ENCODE measurements at places on chromosomes 3 and 15. TPM values are rescaled to one million over a fixed set of nuclear protein-coding genes. Genes with fewer than 3 reads are reported as not detected.

The CADM2 gene
- total RNA-seq = not detected

The UROC1 gene
- total RNA-seq = not detected

The HHATL gene
- not detected for total RNA-seq

The GOLGA6B gene
- total RNA-seq = not detected

The DCLK3 gene
- under 0.01 TPM for total RNA-seq

The WNT7A gene
- total RNA-seq = not detected

The XXYLT1 gene
- total RNA-seq = 44.7 TPM

The FGF7 gene
- 351 TPM for total RNA-seq

The ZCWPW2 gene
- total RNA-seq = 4.2 TPM

The NR2E3 gene
- total RNA-seq = not detected

The HRH1 gene
- total RNA-seq = 9.1 TPM

The CKMT1B gene
- not detected for total RNA-seq

The CACNA2D2 gene
- total RNA-seq = not detected

The LMAN1L gene
- total RNA-seq = not detected

DNA sequence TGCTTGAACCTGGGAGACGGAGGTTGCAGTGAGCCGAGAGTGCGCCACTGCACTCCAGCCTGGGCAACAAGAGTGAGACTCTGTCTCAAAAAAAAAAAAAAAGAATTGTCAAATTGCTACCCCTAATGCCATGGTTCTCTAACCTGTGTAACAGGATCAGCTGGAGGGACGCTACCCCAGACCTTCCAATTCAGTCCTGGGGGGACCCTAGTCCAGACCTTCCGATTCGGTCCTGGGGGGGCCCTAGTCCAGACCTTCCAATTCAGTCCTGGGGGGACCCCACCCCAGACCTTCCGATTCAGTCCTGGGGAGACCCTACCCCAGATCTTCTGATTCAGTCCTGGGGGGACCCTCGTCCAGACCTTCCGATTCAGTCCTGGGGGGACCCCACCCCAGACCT lies 29.8 kb upstream of the MUC20 start:
- DNase-seq = no peak

DNA sequence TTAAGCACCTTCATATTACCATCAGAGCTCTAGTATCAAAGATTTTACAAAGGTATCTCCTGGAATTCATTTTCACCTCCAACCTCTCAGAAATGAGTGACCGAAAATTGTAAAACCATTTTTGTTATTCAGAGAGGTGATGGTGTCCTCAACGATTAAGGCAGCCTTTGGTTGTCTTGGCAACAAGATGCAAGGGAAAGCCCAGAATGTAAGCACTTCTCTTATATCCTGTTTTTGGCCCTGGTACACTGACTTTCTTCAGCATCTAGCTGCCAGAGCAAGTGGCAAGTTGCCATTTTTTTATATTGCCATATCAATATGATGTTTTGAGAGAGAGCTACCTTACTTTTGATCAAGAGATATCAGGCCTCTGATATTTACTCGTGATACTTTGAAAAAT lies 384.9 kb upstream of the NECTIN3 start:
- no peak for DNase-seq

GRCh38 chr3:100753846-100754245 lies 44.6 kb downstream of the TFG start:
- DNase-seq = no peak

GRCh38 chr3:195005251-195005620 lies 265.7 kb downstream of the XXYLT1 start:
- no peak for DNase-seq

DNA sequence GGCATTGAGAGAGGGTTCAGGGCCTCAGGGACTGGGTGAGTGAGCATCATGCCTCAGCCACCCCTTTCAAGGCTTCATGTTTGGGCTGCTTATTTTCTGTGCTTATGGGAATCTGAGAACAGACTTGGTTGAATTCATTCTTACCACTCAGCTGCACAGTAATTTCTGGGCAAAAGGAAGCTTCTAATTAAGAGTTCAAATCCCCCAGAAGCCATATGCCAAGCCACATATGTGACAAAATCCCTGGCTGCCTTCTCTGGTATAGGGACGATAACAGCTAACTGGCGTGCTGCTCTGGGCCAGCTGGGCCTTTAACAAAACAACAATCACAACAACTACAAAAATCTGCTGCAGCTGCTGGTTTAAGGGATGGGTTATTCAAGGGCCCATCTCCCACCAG lies 181.0 kb upstream of the ANKRD28 start:
- no peak for DNase-seq

- peak; percentile 48 for DNase-seq
Observed at GRCh38 chr15:88401996-88402656, 65.1 kb downstream of the MRPL46 start.

DNA sequence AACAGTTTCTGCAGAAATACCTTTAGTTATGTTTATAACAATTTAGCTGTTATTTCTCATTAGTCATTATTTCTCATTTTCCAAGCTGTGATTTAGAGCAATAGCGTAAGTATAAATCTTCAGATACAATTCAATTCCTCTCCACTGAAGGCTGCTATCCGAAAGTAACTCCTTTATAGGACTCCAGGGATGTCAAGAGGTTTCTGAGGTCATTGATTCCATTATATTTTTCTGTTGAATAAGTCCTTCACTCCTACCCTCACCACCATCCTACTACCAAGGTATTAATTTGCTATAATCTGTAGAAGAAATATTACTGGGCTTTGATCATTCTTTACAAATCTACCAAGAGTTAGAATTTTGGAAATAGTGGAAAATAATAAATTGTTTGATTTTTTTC lies 285.7 kb downstream of the CADM2 start:
- no peak for DNase-seq

GRCh38 chr15:84885801-84886200 lies 1.3 kb downstream of the SLC28A1 start:
- no peak for DNase-seq

- DNase-seq = peak; percentile 25
Observed at GRCh38 chr3:157631478-157631877, 128.3 kb upstream of the VEPH1 start.

DNA sequence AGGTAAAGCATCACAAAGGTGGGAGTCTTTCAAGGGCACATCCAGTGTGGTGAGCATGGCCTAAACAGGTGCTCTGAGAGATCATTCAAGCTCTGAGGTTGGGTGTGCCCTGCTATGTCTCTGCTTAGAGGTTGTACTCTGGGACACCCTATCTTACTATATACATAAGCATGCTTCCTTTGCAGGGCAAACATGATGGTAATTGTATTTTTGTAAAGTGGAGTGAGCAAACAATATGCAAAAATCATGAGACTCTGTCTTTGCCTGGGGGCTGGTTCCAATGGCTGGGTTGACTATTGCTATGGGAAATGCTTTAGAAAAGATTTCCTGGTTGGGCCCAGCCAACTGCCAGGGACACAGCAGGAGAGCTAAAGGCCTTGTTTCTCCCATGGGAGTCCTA lies 315.1 kb upstream of the TLE3 start:
- no peak for DNase-seq

GRCh38 chr15:88878720-88879184 lies 16.6 kb downstream of the HAPLN3 start:
- peak; percentile 70 for DNase-seq

DNA sequence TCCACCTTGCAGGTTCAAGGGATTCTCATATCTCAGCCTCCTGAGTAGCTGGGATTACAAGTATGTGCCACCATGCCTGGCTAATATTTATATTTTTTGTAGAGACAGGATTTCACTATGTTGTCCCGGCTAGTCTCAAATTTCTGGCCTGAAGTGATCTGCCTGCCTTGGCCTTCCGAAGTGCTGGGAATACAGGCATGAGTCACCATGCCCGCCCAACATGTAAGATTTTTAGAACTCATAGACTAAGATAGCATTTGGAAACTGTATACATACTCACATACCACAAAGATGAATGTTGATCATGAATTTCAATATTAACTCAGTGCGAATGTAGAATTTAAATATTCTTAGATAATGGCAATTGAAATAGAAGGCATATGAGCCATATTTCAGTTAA lies 718.9 kb downstream of the NLGN1 start:
- DNase-seq = peak; percentile 12

DNA sequence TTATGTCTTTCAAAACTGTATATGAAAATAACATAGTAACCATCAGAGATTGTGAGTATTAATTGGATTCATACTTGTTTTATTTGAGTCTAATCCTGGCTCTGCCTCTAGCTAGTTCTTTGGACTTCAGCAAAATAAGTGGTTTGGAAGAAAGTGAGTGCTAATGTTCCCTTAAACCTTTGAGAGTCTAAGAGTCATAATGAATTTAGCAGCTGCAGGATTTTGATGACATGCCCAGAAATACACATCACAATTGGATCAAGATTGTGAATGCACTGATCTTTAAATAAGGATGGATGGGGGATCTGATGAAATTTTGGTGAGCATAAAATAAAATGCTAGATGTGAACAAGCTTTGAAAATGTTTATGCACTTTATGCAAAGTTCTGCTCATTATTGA lies 79.9 kb upstream of the FAM98B start:
- DNase-seq = no peak

GRCh38 chr3:71153713-71154112 lies 429.8 kb downstream of the FOXP1 start:
- no peak for DNase-seq

- no peak for DNase-seq
Observed at GRCh38 chr3:122985539-122985938, 42.0 kb downstream of the SEMA5B start.

DNA sequence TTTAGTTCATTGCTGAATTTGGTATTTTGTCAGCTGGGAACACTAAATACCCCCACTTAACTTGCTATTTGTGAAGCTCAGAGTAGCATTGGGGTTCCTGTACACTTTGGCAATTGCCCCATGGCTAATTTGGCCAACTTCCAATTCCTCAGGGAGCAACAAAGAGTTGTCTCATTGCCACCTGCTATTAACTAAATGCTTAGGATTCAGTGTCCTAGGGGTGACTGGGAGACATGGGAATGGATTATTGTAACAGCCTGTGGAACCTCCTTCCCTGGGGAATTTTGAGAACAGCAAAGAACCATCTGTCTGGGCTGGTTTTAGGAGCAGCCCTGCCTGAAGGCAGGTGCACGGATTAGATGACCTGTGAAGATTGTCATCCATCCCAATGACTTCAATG lies 437.4 kb upstream of the TPRG1 start:
- DNase-seq = no peak

- no peak for DNase-seq
Observed at GRCh38 chr3:87196879-87197278, 30.2 kb upstream of the CHMP2B start.

GRCh38 chr3:10521772-10522441 lies 16.5 kb upstream of the ATP2B2 start:
- no peak for DNase-seq

DNA sequence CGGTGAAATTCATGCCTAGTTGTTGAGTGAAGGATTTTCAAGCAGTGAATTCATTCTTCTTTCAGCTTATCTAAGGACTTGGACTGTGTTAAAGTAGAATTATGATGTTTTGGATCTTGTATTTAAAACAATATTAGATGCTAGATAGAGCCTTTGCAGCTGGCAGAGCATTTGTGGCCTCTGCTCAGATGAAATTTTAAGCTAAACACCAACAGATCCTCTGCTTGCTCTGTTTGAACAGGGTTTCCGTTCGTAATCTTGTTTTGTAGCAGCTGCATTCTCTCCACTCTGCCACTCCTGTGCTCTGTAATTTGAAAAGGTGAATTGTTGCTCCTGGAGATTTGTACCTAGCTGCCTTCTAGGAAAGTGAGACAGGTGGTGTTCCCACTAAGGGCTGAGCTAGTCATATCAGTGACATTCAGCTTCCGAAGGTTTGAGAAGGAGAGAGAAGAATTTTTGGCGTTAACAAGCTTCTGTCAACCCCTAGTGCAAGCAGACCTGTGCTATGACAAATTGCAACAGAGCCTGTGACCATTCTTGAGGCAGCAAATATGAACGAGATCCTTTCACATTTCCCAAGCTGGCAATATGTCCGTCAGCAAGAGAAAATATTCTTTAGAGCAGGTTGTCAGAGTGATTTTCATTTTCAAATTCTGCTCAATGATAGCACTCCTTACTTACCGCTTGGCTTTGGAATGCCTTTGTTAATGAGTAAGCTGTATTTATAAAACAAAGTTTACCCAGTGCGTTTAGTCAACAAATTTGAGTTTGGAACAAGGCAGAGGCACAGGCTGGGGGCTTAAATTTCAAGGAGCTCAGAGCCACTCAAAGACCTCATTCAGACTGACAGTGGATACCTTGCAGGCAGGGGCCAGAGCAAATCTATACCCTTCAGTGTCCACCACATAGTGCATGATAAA lies 5.3 kb downstream of the CHST2 start:
- DNase-seq = no peak

- peak; percentile 27 for DNase-seq
Observed at GRCh38 chr3:47932421-47932820, 83.8 kb downstream of the MAP4 start.

- DNase-seq = no peak
Observed at GRCh38 chr3:133447750-133448477, 48.1 kb downstream of the BFSP2 start.

DNA sequence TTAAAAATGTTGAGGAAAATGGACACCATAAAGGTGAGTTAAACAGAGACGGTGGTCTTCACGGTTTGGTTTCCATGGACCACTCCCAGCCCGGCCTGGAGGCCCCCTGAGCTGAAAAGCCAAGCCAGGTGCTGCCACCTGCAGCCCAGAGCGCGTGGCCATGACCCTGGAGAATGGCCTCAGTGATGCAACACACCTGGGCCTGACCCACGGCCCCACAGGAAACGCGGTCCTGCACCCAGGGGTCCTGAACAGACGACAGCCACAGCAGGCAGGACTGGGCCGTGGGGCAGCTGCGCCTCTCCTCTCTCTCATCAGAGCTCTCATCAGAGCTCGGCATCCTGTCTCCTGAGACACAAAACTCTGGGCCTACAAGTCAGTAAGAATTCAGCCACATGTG lies 64.1 kb downstream of the NIPA2 start:
- no peak for DNase-seq

DNA sequence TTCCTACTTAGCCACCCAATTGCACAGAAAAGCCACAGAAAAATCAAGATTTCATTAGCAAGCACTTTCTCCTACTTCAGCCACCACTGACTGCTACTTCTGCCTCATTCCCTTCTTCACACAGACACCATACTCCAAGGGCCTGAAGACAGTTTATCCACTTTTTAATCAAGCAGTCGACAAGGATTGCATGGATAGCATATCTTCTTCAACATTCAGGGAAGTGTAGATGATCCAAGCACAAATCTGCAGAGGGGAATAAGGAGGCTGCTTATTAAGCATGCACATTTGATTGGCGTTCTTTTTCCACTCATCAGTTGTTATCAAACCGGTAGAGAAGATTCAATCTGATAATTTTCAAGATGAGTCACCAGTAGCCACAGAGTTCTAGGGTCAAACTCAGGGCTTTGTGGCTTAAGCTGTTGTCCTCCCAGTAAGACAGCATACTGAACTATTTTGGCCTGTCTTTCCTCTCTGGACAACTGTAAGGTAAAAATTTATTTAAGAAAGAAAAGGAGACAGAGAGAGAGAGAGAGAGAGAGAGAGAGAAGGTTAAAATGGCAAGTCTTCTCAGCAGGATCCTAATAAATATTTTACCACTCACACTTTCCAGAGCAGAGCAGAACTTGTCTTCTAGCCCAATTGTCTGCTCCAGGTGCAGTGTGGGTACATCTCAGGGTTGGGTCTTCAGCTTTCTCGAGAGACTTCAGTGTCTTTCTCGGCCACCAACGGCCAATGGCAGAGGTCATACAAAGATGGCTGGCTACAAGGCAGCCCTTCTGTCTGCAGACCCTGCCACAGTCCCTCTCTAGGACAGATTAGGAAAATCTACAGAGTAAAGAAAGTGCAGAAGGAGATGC lies 80.6 kb upstream of the BHLHE40 start:
- peak; percentile 39 for DNase-seq

- DNase-seq = peak; percentile 4
Observed at GRCh38 chr3:172980849-172981248, 160.2 kb downstream of the SPATA16 start.

GRCh38 chr3:29004885-29005599 lies 275.8 kb upstream of the RBMS3 start:
- DNase-seq = no peak

Measured in GM23248 (cell line).